Chondrocyte (in vitro differentiated cells): ENCODE measurements at places on chromosomes 4 and X. TPM values are rescaled to one million over a fixed set of nuclear protein-coding genes. Genes with fewer than 3 reads are reported as not detected.

DNA sequence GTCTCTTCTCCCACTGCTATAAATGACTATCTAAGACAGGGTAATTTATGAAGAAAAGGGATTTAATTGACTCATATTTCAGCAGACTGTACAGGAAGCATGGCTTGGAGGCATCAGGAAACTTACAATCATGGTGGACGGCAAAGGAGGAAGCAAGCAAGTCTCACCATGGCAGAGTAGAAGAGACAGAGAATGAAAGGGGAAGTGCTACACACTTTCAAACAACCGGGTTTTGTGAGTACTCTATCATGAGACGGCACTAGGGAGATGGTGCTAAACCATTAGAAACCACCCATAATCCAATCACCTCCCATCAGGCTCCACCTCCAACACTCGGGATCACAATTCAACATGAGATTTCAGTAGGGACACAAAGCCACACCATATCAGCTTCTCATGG lies 11.1 kb downstream of the UBE2NL start:
- DNase-seq = no peak

KIAA1210 gene
- not detected in 3 replicates for total RNA-seq

- no peak for DNase-seq
Measured at GRCh38 chr4:139564502-139564901, 8.5 kb upstream of the SETD7 start.

GRCh38 chrX:32448320-32448719 lies 763.0 kb downstream of the DMD start:
- no peak for DNase-seq

DNA sequence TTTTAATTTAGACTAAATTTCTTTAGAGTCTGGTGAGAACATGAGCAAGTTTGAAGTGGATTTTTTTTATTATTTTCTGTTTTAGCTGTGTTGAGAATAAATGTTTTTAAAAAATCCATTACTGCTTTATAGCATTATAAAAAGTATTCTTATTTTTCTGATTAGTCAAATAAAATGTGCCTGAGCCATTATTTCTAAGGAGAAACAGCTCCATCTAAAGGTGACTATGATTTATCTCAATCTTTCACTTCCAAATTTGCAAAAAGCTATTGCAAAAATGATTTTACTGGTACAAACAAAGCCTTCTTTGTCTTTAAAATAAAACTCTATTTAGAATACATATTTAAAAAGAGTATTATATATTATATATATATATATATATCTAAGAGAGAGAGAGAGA lies 959.2 kb downstream of the FAM133A start:
- no peak for DNase-seq

ZDHHC9 gene
- total RNA-seq = 41.4 to 46.0 TPM (median 45.4 TPM) in 3 replicates

DNA sequence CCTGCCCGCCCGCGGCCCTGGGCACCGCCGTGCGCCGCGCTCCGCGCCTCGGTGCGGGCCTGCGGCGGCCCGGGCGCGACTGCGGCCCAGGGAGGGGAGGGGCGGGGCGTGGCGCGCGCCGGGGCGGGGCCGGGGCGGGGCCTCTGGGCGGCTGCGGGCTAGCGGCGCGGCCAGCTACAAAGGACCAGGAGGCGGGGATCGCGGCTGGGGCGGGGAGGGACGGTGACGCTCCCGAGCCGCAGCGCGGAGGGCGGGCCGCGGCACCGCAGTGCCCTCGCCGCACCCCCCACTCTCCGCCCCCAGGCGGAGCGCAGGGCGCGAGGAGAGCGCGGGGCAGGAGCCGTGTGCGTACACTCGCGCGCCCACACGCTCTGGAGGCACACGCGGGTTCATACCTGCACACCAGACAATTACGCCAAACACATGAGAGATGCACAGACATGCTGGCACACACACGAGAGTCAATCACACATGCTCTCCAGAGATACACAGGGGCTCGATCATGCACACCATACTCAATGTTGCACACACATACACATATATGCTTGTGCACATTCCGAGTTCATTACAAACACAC lies at the start of gene CRMP1:
CRMP1 (minus strand) TSS at position 83 of the 577 bp plus-strand sequence. CDS start 117 bp downstream, outside the sequence.
- no peak for DNase-seq

- no peak for DNase-seq
Measured at GRCh38 chrX:47863187-47863586, 26.5 kb downstream of the ZNF81 start.

DNA sequence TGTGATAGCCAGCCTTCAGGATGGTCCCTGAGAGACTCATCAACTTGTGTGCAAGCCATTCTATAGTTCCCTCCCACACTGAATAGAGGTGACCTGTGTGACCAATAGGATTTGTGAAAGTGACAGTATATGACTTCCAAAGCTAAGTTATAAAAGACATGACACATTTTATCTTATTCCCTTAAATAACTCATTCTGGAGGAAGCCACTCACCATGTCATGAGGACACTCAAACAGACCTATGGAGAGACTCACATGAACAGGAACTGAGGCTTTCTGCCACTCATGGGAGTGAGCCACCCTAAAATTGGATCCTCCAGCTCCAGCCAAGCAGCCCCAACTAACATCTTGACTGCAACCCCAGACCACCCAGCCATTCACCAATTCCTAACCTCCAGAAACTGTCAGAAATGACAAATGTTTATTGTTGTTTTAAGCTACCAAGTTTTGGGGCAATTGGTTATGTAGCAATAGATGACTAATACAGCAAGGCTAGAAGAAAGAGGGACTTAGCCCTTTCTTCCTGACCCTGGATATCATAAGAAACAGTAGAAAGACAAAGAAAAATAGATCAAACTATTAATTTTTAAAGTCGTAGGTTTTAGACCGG lies 9.0 kb upstream of the CHIC2 start:
- DNase-seq = no peak

GRCh38 chrX:38649674-38650647 lies 88.6 kb downstream of the TSPAN7 start:
- no peak for DNase-seq

GRCh38 chr4:85522277-85522676 lies 47.3 kb downstream of the ARHGAP24 start:
- no peak for DNase-seq
